ENCODE measurements at places on chromosomes 6 and 20. TPM values are rescaled to one million over a fixed set of nuclear protein-coding genes. Genes with fewer than 3 reads are reported as not detected.

Gene BCAS1
- polyA plus RNA-seq: not detected

Gene PHACTR1
- polyA plus RNA-seq: 0.12 TPM

Gene TMEM217
- polyA plus RNA-seq: 2.0 TPM

Gene AURKA
- polyA plus RNA-seq: 27.6 TPM

Gene PRICKLE4
- 3.9 TPM for polyA plus RNA-seq

Gene GNMT
- polyA plus RNA-seq: 1.4 TPM

Gene TPMT
- polyA plus RNA-seq: 8.1 TPM

Gene MOCS1
- polyA plus RNA-seq: 4.9 TPM

Gene CTCFL
- not detected for polyA plus RNA-seq

Gene PROKR2
- polyA plus RNA-seq: 0.13 TPM

Gene BPI
- polyA plus RNA-seq: not detected

Gene CLIC5
- 0.03 TPM for polyA plus RNA-seq

Gene GABRR1
- not detected for polyA plus RNA-seq

Gene APOM
- polyA plus RNA-seq: 6.8 TPM

Gene GSTA2
- polyA plus RNA-seq: not detected

Gene FGD2
- polyA plus RNA-seq: not detected

Gene OR2J3
- polyA plus RNA-seq: not detected

Gene TSPO2
- not detected for polyA plus RNA-seq

Gene MMP24
- polyA plus RNA-seq: 18.1 TPM

Gene SALL4
- polyA plus RNA-seq: 1.2 TPM

Gene PTPRT
- polyA plus RNA-seq: not detected

Gene TUBB1
- polyA plus RNA-seq: 0.02 TPM

Gene TCF15
- polyA plus RNA-seq: not detected

Gene GSTA1
- not detected for polyA plus RNA-seq

Gene C4B
- 10.9 TPM for polyA plus RNA-seq

Gene GRIK2
- polyA plus RNA-seq: 0.30 TPM

Gene PNPLA1
- polyA plus RNA-seq: not detected

Gene FNDC1
- not detected for polyA plus RNA-seq

Gene BMP2
- 0.25 TPM for polyA plus RNA-seq

Gene LGSN
- not detected for polyA plus RNA-seq

Gene CNR1
- not detected for polyA plus RNA-seq

Gene LINC00237
- polyA plus RNA-seq: not detected

Gene SLC35F1
- polyA plus RNA-seq: not detected

Gene BLOC1S5
- polyA plus RNA-seq: 4.4 TPM

Gene RUNX2
- 3.5 TPM for polyA plus RNA-seq

Gene CD83
- 2.0 TPM for polyA plus RNA-seq

Gene PDE10A
- 0.43 TPM for polyA plus RNA-seq

Gene RBM24
- polyA plus RNA-seq: 0.20 TPM

Gene NR2E1
- polyA plus RNA-seq: not detected

Gene SLC22A2
- polyA plus RNA-seq: not detected

Gene EYS
- polyA plus RNA-seq: 0.05 TPM

Gene VWA7
- 0.56 TPM for polyA plus RNA-seq

Gene C6orf58
- polyA plus RNA-seq: 0.07 TPM

Gene RCAN2
- not detected for polyA plus RNA-seq

Gene CRISP2
- not detected for polyA plus RNA-seq

Gene RAB44
- polyA plus RNA-seq: 0.12 TPM

Gene CSE1L
- polyA plus RNA-seq: 21.1 TPM

Gene ECT2L
- polyA plus RNA-seq: 0.02 TPM

Gene GNAS-AS1
- polyA plus RNA-seq: 1.2 TPM
